B cell (primary cell): ENCODE measurements at places on chromosomes 2 and 18. TPM values are rescaled to one million over a fixed set of nuclear protein-coding genes. Genes with fewer than 3 reads are reported as not detected.

DNA sequence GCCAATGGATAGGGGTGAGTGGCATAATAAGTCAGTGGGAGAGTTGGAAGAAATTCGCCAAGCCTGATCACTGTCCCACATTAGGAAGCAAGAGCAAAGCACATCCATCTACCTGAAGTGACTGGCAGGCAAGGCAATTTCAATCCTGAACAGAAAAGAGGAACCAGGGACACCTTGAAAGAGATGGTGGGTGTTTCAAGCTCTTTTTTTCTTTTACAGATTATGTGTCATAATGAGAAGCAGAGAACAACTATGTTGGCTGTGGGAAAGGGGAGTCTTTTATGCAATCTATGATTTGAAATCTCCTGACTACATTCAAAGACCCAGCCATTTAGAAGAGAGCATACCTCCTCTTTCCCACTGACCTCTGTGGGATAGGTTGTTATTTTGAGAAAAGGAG is 63.5 kb downstream of the TGIF1 start:
- H3K4me1 ChIP-seq: no peaks in the 10 kb centered on the region
- H3K27me3 ChIP-seq: no peaks in the 10 kb centered on the region
- no peak overlapping the region for H3K4me3 ChIP-seq
- H3K36me3 ChIP-seq: no peaks in the 10 kb centered on the region
- H3K27ac ChIP-seq: no peak overlapping the region
- DNase-seq: no peak

DNA sequence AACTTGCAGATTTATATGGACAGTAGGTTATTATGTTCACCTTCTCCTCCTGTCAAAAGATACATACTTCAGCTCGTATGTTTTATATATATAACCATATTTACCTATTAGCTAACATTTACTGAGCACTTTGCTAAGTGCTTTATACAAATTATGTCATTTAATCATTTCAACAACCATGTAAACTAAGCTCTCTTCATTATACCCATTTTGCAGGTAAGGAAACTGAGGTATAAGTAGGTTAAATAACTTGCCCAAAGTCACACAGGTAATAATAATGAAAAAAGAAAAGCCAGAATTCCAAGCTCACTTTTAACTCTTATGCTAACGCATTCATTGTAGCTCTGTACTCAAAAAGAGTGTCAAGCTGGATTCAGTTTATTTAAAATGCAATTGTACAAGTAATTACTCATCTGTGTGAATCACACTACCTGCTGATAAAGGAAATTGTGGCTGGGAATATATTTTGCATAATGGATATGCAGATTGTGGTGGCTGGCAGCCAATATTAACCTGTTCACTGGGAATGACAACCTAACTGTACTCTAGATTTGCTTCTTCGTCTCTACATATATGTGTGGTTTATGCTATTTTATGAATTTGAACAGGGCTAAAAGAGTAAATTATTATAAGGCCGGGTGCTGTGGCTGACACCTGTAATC is 20.6 kb downstream of the SLC16A14 start:
- no peaks in the 10 kb centered on the region for H3K36me3 ChIP-seq
- H3K4me3 ChIP-seq: no peak overlapping the region
- H3K4me1 ChIP-seq: no peaks in the 10 kb centered on the region
- no peak for DNase-seq
- H3K27ac ChIP-seq: no peak overlapping the region

GRCh38 chr2:33058716-33059470 is 112.1 kb downstream of the LTBP1 start:
- H3K36me3 ChIP-seq: no peaks in the 10 kb centered on the region
- H3K4me1 ChIP-seq: no peaks in the 10 kb centered on the region
- no peak overlapping the region for H3K4me3 ChIP-seq
- DNase-seq: no peak
- no peak overlapping the region for H3K27ac ChIP-seq

GRCh38 chr2:17195016-17195415 is 323.2 kb downstream of the RAD51AP2 start:
- no peaks in the 10 kb centered on the region for H3K36me3 ChIP-seq
- H3K4me1 ChIP-seq: peaks cover 5% of the 10 kb centered on the region

- no peak overlapping the region for H3K4me3 ChIP-seq
- no peaks in the 10 kb centered on the region for H3K27me3 ChIP-seq
- H3K27ac ChIP-seq: no peak overlapping the region
- H3K36me3 ChIP-seq: peaks cover 70% of the 10 kb centered on the region
- no peaks in the 10 kb centered on the region for H3K4me1 ChIP-seq
These were observed 13.4 kb downstream of the NOP58 start for GRCh38 chr2:202278944-202279343.

- H3K27me3 ChIP-seq: no peaks in the 10 kb centered on the region
- no peak for DNase-seq
- H3K4me1 ChIP-seq: no peaks in the 10 kb centered on the region
- no peak overlapping the region for H3K4me3 ChIP-seq
These were observed 585.0 kb downstream of the NR4A2 start for GRCh38 chr2:155747531-155747930.

GRCh38 chr2:44884231-44884630 is 57.3 kb upstream of the SIX3 start:
- H3K4me1 ChIP-seq: no peaks in the 10 kb centered on the region
- no peak overlapping the region for H3K27ac ChIP-seq
- H3K4me3 ChIP-seq: no peak overlapping the region
- DNase-seq: no peak

DNA sequence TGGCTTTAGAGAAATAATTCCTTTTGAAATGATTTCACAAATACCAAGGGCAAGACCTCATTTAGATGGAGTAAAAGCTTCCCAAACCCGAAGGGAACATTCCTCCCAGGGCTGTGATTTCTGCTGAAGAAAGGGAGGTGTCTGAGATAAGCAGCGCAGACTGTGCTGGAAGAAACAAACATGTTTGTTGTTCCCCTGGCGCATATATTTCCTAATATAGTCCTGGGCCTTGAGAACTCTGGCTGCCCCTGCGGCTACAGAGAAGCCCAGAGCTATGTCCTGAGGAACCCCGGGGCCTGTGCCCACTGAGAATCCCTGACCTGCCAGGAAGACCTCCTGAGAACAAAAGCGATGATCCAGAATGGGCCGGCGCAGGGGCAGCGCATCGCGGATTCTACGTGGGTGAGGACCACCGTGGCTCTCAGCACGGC is 372.6 kb upstream of the NT5C1B start:
- H3K27me3 ChIP-seq: no peaks in the 10 kb centered on the region
- no peak overlapping the region for H3K27ac ChIP-seq
- H3K36me3 ChIP-seq: no peaks in the 10 kb centered on the region
- no peaks in the 10 kb centered on the region for H3K4me1 ChIP-seq
- H3K4me3 ChIP-seq: no peak overlapping the region
- no peak for DNase-seq

GRCh38 chr2:101788995-101789970 is 91.8 kb downstream of the MAP4K4 start:
- no peak for DNase-seq
- peaks cover 29% of the 10 kb centered on the region for H3K4me1 ChIP-seq
- no peaks in the 10 kb centered on the region for H3K27me3 ChIP-seq
- no peak overlapping the region for H3K4me3 ChIP-seq
- peaks cover 20% of the 10 kb centered on the region for H3K36me3 ChIP-seq
- H3K27ac ChIP-seq: peak overlapping the region; percentile 42

DNA sequence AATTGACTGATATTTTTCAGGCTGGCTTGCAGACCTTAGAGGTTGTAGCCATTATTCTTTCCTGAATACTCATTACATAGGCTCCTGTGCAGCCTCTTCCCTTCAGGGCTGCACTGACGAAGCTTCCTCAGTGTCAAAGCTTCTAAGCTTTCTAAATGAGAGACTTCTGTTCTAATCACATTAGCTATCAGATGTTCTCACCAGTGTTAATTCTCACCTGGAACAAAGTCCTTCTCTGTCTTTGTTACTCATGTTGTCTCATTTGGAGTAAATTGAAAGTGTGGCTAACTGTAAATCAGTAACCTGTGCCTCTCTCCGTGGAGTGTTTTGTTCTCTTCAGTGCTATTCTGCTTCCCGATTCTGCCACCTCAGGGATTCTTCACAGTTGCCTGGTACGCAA is 76.9 kb downstream of the MC4R start:
- no peak overlapping the region for H3K27ac ChIP-seq
- H3K4me3 ChIP-seq: no peak overlapping the region
- H3K27me3 ChIP-seq: no peaks in the 10 kb centered on the region
- H3K4me1 ChIP-seq: no peaks in the 10 kb centered on the region

- no peak for DNase-seq
- no peak overlapping the region for H3K27ac ChIP-seq
- no peaks in the 10 kb centered on the region for H3K4me1 ChIP-seq
- no peak overlapping the region for H3K4me3 ChIP-seq
These were observed 139.8 kb downstream of the RNF152 start for GRCh38 chr18:61752973-61753372.

DNA sequence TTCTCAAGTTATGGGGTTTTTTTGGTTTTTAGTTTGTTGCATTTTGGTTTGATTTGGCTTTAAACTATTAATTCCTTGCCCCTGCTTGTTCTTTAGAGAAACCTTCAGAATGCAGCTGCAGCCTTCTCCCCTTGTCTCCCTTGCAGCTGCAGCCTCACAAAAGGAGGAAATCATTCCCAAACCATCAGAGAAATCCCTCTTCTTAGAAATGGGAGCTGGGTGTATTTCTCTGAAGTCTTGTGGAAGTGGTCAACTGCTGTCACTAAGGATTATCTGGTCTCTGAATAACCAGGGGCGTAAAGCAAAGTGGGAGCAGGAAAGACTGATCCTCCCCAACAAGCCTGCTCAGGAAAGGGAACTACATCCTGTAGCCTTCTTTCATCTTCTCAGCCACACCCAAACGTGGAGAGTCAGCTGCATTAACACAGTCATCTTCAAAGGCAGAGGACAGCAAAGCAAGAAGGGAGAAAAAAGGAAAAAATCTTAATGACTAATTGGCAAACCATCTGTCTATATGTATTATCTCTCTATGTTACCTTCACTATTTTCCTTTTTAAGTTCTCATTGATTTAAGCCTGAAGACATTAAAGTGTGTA is 1834.1 kb upstream of the PIK3C3 start:
- no peak overlapping the region for H3K4me3 ChIP-seq
- DNase-seq: no peak
- no peaks in the 10 kb centered on the region for H3K36me3 ChIP-seq
- no peak overlapping the region for H3K27ac ChIP-seq
- no peaks in the 10 kb centered on the region for H3K27me3 ChIP-seq
- H3K4me1 ChIP-seq: no peaks in the 10 kb centered on the region

Gene HEATR5B
- total RNA-seq: 44.3 and 50.0 TPM in 2 replicates
